ENCODE measurements at places on chromosomes 3 and 15. TPM values are rescaled to one million over a fixed set of nuclear protein-coding genes. Genes with fewer than 3 reads are reported as not detected.

DNA sequence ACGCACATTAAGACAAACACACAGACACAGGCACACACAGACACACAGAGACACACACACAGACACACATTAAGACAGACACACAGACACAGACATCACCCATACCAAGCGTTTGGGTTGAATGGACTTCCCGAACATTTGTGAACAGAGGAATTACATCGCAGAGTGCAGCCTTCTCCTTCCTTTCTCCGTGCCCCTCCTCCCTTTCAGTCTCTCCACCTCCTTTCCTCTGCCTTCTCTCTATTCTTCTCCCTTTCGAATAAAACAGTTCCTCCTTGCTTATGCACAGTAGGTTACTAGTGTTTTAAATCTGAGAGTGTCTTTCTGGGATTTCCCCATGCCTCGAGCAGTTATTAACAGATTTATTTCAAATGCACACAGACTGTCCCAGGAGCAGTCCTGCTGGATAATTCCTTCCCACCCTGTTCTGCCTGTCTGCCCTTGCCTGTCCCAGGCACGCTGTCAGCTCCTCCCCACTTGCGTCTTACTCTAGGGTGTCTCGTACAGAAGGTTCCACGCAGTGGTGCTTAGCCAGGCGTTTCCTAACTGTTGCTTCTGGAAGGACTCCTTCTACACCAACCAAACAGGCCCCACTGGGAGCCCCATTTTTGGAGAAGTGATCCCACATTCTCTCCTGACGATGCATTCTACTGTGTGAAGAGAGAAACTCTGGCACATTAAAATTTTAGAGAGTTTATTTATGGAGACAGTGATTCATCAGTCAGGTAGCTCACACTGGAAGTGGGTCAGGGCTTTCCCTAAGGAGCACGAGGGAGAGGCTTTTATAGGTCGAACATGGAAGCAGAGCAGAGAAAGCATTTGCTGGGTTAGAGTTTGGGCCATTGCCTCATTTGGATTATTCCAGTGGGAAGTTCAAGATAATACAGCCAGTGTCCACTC is 163.8 kb downstream of the SV2B start:
- no peak for DNase-seq

GRCh38 chr3:4506559-4507023 is 13.4 kb downstream of the ITPR1 start:
- DNase-seq, result no peak

GRCh38 chr3:171620825-171621434 is 160.7 kb upstream of the TNIK start:
- no peak for DNase-seq

DNA sequence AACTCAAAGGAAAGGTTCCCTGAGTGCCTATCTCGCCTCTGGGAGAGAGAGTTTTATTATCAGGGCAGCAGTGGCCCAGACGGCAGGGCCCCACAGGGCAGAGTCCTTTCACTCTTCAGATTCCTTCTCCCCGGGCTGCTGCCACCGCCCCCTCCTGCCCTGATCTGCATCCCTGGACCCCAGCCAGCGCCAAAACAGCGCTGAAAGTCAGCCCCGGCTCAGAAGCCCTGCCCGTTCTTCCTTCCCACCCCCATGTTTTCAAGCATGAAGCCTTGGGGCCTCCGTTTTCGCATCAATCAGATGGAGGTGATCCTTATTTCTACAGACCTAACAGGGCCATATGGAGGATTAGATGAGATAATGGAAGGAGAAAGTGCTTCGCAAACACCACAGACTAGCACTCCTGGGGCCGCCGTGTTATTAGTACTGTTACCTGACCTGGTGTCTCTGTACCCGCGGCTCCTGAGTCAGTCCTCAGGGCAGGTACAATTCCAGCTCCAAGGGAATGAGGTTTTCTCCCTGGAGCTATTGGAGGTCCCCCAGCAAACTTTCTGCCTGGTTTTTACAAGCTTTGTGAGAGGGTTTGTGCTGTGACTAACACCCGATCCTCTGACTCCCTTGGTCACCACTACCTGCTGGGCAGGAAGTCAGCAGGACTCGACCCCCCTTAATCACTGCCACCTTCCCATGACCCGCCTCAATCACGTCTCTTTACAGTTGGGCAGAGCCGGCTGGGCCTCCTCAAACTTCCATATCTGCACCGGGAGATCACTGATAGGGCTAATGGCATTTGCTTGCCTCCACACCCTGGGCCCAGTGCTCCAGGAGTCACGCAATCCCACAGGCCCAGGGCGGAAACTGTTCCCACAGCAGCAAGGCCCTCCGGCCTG is 39.5 kb upstream of the TSEN2 start:
- no peak for DNase-seq

DNA sequence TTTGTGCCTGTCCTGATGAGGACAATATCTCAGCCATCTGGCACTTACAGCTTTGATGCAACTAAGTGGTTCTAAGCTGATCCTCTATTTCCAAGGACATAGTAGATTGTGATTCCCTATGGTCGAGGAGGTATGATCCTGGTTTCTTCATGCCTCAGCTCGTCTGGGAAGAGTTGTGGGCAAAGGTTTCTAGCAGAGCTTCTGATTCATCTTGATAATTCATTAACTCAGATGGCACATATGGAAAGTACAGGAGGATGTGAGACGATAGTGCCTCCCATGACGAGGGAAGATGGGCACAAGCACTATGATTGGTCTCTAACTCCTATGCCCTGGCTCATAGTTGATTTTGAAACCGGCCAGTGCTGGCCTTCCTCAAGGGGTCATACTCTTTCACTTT is 334.2 kb upstream of the SEMA6D start:
- DNase-seq, result no peak

- no peak for DNase-seq
Observed at GRCh38 chr3:46863261-46863782, at the start of gene MYL3. TSS of gene MYL3 (minus strand) at chr3:46863444. CDS start at chr3:46863390, 54 bp downstream.

DNA sequence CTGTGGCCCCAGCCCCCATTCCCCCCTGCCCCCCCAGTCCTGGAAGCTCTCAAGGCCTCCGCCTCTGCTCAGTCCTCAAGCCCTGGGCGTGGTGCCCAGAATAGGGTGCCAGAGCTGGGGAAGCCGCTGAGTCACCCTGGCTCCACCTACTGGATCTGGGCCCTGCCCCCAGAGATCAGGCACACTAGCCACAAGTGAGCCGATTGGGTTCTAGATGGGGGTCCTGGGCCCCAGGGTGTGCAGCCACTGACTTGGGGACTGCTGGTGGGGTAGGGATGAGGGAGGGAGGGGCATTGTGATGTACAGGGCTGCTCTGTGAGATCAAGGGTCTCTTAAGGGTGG is 5.7 kb downstream of the EIF4G1 start:
- DNase-seq, result no peak

- no peak for DNase-seq
Observed at GRCh38 chr3:144031938-144032337, 60.3 kb downstream of the DIPK2A start.

- DNase-seq, result no peak
Observed at GRCh38 chr15:93091465-93091864, 2.5 kb upstream of the RGMA start.

- DNase-seq, result no peak
Observed at GRCh38 chr3:192092388-192093005, 631.5 kb downstream of the PYDC2 start.

DNA sequence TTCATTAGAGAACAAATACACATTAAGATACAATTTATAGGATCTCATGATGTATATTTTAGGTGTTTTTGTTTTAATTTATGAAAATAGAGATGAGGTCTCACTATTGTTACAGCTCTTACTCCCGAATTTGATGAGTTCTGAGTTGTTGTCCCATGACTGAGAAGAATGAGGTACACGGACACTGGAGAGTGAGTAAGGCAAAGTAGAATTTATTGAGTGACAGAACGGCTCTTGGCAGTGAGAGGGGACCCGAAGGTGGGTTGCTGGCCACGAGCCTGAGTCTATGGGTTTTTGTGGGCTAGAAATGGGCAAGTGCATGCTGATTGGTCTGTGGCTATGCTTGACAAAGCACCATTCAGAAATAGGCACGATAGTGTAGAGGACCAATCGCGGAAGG is 3.1 kb upstream of the RNF168 start:
- DNase-seq, result no peak

- no peak for DNase-seq
Observed at GRCh38 chr3:72553298-72553697, 294.9 kb downstream of the SHQ1 start.

- no peak for DNase-seq
Observed at GRCh38 chr3:31924610-31925270, 56.3 kb downstream of the OSBPL10 start.

- no peak for DNase-seq
Observed at GRCh38 chr3:53426918-53427317, 67.5 kb upstream of the CACNA1D start.

- DNase-seq, result peak; percentile 84
Observed at GRCh38 chr3:170221924-170222646, at the start of gene PRKCI. TSS of gene PRKCI (plus strand) at chr3:170222424. CDS start at chr3:170222670, 246 bp downstream.

- no peak for DNase-seq
Observed at GRCh38 chr3:151795276-151795675, 18.6 kb upstream of the AADAC start.

DNA sequence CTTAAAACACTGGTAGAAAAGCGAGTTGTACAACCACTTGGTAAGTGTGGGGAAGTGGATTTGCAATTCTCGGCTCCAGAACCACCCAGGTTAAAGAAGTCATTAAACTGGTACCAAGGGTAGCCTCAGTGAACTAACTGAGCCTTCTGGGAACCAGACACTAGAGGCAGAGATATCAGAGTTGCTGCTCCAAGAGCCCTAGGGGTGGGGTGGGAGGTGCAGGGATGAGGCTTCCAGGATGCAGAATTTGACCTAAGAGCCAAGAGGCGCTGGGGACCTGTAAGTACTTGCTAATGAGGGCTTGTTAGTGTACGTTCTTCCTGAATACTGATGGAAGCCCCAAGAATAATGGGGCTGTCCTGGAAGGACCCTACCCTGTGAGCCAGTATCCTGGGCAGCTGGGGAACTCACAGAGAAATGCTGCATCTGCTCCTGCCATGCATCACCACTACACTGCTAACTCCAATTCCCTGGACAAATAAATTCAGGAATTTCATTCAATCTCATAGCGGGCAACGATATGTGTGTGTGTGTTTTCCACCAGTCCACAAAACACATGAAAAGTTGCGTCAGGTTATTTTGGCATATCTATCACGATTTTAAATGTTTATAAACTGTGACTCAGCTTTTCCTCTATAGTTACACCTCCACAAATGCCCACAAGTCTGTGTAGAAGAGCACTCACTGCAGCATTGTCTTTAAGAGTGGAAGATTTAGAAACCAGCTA is 23.8 kb downstream of the STIMATE start:
- DNase-seq, result no peak

DNA sequence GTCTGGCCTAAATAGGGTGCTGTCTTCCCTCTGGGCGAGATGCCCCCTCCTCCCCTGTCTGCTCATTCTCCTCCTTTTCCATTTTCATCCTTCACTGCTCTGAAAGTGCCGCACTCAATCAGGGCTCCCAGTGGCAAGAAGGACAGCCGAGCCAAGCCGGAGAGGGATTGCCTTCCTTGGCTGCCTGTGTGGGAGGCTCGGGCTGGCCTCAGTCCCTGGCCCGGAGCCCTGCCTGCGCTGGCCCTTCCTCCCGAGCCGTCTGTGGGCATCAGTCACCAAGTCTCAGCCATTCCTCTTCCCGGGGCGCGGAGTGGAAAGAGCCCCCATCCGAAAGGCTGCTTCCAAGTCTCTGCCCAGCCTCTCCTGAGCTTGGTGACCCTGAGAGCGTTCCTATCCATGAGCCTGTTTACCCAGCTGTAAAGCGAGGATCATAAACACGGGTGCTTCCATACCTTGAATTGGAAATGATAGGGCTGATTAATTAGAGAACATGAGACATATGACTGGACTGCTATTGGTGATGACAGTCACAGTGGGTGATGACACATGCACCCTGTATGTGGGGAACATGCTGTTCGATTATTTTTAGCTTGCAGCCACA is 59.1 kb upstream of the TLE3 start:
- DNase-seq, result no peak

GRCh38 chr15:41805711-41806110 is 22.2 kb upstream of the JMJD7 start:
- DNase-seq, result no peak

DNA sequence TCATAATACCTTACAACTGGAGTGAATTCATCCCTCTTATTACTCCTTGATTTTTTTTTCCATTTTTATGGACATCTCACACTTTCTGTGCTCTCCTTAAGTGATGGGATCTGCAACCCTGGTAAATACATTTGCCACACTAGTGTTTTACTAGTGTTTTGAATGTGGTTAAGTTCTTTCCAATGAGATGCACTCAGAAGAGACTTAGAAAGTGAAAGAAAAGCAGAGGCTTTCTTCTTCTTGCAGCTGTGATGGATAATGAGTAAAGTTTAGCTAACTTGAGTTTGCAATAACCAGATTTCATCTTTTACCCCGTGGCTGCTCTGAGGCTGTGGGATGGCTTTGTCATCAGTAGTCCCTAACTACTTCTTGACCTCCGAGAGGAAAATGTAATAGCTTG is 1248.4 kb downstream of the NSUN3 start:
- DNase-seq, result no peak

- DNase-seq, result no peak
Observed at GRCh38 chr3:190585805-190586630, 72.1 kb downstream of the IL1RAP start.

DNA sequence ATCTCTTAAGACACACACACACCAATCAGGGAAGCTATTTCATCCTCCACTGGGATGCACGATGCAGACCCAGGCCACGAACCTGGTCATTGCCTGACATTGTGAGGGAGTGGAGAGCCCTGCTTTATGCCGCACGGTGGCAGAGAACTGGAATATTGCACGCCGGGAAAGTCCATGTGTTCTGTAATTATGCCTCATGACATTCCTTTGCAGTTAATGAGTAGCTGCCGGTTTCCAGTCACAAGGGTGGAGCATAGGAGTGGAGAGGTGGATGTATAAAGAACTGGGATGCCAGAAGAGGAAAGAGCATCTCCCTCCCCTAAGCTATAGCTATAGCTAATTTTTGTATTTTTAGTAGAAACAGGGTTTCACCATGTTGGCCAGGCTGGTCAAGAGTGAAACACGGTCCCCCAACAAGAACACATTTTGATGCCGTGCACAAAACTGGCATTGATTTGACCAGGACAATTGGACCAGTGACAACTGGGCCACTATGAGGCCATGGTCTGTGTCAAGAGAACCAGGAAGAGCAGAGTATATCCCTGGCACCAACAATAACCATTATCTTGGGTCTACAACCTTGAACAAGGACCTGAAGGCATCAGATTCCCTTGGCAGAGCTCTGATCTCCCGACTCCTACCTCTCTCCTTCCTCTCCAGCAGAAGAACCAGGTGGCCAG is 51.4 kb downstream of the SH3BP5 start:
- no peak for DNase-seq

The ISL2 gene
- not detected for polyA plus RNA-seq

The GPR160 gene
- polyA plus RNA-seq, result 16.9 TPM

The GXYLT2 gene
- not detected for polyA plus RNA-seq

The C3orf85 gene
- not detected for polyA plus RNA-seq

The LRRC34 gene
- polyA plus RNA-seq, result 0.35 TPM

The UNC13C gene
- not detected for polyA plus RNA-seq

The ZNF619 gene
- polyA plus RNA-seq, result 3.1 TPM

The CDHR4 gene
- not detected for polyA plus RNA-seq

The SFMBT1 gene
- 29.7 TPM for polyA plus RNA-seq

The ZNF385D gene
- polyA plus RNA-seq, result not detected

The ZMYND10 gene
- polyA plus RNA-seq, result not detected

Measured in naive thymus-derived CD8-positive, alpha-beta T cell (primary cell).